Stimulated activated CD4-positive, alpha-beta T cell treated with anti-CD3 and anti-CD28 coated beads, Interleukin-1b, Interleukin-23, amount 100 ng/mL, for 1 hour (primary cell): ENCODE measurements at places on chromosomes 13 and 19.

DNA sequence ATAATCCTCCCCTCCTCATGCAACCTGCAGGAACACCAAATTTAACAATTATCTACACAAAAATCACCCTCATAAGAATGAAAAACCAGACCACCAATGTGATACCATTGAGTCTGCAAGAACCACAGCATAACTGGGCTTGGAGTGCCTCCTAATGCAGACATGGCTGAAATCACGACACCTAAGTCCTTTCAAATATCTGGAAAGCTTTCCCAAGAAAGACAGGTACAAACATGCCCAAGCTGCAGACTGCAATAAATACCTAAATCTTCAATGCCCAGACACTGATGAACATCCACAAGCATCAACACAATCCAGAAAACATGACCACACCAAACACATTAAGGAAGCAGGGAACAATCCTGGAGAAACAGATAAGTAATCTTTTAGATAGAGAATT, 417.1 kb downstream of the LMO7 start:
- DNase-seq = no peak

DNA sequence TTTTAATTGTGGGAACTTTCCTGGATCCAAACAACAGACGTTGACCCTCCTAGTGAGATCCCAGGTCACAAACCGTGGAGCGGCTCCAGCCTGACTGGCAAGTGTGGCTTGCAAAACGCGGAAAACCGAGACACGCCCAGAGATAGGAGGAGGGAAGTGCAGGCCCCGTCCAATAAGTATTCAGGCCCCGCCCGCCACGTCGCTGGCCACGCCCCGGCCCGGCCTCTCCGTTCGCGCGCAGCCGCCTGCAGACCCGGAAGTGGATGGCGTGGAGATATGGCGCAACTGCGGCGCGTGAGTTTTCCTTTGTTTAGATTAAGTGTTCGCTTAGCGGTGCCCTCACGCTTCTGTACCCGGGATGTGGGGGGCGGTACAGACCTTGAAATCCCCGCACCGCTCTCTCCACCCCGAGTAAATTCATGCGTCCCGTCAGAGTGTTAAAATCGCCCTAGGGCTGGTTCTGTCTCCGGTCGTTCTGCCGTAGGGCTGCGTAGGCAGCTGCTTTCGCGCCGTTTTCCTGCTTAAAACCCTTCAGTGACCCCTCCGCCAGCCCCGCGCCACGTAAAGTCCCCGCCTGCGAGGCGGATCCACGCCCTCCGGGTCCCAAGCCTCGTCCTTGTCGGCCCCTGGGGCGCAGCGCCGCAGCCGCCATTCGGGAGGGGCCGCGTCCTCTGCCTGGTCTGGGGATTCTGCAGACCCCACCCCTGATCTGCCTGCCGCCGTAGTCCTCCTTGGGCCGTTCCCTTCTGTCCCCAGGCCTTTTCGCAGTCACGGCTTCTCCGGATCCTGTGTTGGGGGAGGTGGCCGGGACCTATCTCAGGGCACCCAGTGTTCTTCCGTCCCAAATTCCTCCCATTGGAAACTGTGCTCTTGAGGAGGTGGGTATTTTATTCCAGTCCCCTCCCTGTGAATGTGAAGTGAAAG, at the start of gene ZNF766:
Gene ZNF766, plus strand, starts transcription at position 250 of the 924 bp plus-strand sequence. Its CDS starts 27 bp downstream, at position 277.
- peak; percentile 98 for DNase-seq

- no peak for DNase-seq
Observed at GRCh38 chr13:96450326-96451020, 360.6 kb downstream of the HS6ST3 start.

DNA sequence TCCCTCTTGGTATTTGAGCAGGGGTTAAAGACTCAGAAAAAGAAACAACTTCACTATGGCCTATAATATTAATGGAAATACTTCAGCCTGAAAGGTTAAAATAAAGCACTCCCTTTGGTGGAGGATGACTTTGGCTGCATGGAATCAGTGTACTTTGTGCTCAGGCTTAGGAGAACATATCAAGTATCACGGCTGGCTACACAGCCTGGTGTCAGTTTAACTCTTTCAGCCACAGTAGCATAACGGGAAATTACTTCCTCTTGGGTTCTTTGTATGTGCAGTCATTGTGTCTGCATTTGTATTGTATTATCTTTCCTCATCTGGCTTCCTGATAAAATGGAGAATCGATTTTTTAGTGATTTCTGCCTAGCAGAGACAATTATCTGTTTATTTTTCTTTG, 239.0 kb downstream of the GGACT start:
- no peak for DNase-seq

GRCh38 chr13:42607546-42607945, 33.6 kb downstream of the TNFSF11 start:
- DNase-seq = no peak

GRCh38 chr13:36431204-36432105, 840 bp upstream of the CCNA1 start:
- DNase-seq = no peak

DNA sequence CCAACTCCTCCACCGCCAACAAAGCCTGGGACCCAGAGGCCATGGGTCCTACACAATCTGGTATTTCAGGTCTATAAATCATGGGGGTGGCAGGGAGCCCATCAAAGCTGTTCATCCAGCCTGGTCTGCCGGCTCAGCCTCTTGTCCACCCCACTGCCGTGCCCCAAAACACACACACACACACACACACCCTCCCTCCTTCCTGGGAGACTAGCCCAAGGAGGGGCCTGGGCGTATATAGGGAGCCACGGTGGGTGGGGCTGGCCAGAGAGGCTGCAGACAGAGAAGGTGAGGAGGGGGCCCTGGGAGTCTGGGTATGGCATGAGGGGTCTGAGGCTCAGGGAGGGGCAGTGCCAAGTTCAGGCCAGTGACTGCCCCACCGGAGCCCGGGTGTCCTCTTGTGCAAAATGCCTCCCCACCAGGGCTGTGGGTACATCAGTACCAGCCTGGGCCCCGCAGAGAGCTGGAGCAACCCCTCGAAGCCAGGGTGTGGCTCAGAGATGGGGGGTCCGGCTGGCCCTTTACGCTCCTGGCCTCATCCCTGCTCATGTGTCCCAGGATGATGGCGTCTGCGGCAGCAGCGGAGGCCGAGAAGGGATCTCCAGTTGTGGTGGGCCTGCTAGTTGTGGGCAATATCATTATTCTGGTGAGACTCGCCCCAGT, at the start of gene UPK1A:
Gene UPK1A, plus strand, starts transcription at position 267 of the 663 bp plus-strand sequence. Its CDS starts 296 bp downstream, at position 563.
- no peak for DNase-seq

GRCh38 chr19:3450796-3451411, 29.4 kb downstream of the SMIM24 start:
- no peak for DNase-seq

- no peak for DNase-seq
Observed at GRCh38 chr13:96762876-96763275, 231.4 kb downstream of the OXGR1 start.

DNA sequence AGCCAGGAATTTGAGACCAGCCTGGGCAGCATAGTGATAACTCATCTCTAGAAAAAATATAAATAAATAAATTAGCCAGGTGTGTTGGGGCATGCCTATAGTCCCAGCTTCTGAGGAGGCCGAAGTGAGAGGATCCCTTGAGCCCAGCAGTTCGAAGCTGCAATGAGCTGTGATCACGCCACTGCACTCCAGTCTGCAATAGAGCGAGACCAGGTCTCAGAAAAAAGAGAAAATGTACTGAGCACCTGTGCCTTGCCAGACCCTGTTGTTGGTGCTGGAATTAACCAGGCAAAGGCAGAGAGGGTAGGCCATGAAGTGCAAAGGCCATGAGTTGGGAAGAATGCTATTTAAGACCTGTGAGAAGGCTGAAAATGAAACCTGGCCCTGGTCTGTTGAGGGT, 2.7 kb downstream of the CYTH2 start:
- no peak for DNase-seq

GRCh38 chr19:29873024-29873800, 61.4 kb downstream of the CCNE1 start:
- peak; percentile 22 for DNase-seq

GRCh38 chr13:39768962-39769361, 113.5 kb downstream of the COG6 start:
- DNase-seq = no peak

DNA sequence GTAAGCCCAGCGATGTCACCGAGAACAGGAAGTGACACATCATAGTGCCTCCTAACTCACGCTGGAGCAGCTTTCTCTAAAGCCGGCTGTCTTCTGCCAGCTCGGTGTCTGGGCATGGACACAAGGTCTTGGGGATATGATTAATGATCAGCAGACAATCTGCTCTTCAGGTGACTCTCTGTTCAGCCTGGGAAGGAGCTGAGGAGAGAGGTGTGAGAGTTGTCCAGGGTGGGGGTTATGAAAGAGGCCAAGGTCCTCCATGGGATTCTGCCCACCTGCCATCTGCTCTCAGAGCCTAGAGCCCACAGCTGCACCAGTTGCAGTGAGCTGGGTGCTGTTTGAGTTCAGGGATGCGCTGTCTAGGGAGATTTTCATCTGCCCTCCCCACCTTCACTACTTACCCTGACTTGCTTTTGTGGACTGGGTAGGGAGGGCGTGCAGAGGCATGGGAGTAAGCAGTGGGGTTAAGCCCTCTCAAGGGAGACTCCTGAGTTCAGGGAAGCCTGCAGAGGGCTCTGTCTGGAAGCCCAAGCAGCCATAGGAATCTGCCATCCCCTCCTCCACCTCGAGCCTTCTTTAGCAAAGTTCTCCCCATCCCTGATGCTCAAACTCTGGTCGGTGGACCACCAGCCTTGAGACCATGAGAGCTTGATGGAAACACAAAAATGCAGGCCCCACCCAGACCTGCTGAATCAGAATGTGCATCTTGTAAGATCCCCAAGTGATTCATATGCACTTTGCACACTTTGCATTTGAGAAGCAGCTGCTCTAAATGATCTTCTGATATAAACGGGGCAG, 539.7 kb downstream of the RFC3 start:
- DNase-seq = no peak

- no peak for DNase-seq
Observed at GRCh38 chr19:28247243-28247642, 965.7 kb downstream of the UQCRFS1 start.

- DNase-seq = no peak
Observed at GRCh38 chr13:80957019-80957655, 616.2 kb upstream of the SPRY2 start.

DNA sequence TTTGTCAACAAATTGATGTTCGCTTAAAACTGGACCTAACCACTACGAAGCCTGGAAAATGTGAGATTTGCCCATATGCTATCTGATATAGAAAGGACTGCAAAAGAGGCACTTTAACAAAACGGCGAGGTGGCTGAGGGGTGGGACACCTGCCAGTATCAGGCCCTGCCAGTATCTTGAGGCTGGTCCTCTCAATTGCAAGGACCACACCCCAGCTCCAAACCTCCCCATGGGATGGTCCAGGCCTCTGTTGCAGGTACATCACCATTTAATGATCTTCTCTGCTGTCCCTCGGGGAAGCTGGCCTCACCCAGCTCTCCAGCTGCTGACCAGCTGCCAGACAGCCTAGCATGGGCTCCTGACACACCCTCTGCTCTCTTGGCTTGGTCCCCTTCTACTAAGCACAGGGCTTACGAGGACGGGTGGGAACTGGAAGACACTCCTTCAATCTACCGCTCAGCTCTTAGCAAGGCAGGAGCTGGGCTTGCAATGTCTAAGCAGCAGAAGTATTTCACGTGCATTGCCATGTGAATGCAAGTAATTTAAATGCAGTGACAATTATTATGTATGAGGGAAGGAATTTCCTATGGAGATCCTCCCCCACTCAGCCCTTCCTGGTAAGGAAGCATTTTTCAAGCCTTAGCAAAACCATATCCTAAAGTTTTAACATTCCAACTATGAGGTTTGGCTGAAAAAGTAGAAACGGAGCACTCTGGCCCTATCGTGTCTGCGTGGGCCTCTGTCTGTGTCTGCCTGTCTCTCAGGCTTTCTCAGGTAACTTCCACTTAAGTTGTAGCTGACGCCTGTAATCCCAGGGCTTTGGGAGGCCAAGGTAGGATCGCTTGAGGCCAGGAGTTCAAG, 63.9 kb downstream of the LATS2 start:
- DNase-seq = no peak

DNA sequence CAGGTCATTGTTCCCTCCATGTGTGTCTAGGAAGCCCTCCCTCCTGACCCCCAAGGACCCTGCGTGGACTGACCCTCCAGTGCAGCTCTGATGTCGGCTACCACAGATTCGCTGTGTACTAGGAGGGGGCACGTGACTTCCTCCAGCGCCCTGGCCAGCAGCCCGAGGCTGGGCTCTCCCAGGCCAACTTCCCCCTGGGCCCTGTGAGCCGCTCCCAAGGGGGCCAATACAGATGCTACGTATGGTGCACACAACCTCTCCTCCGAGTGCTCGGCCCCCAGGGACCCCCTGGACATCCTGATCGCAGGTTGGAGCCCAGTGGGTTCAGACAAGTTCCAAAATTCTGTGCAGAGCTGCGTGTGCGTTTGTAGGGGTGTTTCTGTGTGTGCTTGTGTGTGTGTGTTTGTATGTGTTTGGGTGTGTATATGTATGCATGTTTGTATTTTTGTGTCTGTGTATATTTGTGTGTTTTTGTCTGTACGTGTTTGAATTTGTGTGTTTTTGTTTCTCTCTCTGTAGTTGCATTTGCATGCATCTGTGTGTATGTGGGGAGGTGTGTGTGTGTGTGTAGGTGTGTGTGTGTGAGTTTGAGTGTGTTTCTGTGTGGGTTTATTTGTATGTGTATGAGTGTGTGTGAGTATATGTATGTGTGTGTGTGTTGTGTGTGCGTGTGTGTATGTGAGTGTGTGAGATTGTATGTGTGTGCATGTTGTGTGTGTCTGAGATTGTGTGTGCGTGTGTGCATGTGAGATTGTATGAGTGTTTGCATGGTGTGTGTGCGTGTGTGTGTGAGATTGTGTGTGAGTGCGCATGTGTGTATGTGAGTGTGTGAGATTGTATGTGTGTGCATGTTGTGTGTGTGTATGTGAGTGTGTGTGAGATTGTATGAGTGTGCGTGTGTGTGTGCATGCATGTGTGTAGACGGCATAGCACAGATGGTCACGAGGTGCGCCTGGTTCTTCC, 21.4 kb upstream of the LILRA2 start:
- no peak for DNase-seq

DNA sequence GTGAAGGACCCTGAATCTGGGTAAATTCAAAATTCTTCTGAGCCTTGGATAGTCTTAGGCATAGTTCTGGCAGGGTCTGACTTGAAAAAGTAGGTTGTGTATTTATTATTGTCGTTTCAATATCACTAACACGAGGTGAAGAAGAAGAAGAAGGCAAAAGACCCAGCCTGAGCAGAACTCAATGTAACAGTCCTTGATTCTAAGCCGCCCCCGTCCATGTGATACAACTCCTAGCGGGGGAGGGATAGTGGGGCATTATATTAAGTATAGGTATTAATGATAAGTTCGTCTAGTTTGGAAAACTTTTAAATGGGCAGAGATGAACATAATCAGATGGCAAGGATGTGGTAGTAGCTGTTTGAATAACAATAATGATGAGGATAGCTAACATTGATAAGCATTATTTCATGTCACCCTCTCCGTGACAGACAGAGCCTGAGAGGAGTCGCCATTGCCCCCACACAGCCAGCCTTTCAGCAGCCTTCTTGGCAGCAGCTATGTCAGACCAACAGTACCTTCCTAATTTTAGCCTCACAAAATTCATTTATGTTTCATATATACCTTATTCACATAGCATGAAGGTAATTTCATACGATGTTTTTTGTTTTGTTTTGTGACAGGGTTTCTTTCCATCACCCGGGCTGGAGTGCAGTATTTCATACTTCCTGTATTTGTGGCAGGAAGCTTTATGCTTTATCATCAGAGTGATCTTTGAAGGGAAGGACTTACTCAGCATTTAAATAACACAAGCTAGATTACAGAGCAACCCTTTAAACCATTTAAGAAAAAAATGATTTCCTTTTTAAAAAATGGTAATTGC, 64.4 kb upstream of the NPAS1 start:
- no peak for DNase-seq

- peak; percentile 90 for DNase-seq
Observed at GRCh38 chr19:40603389-40604170, 2.4 kb downstream of the LTBP4 start.
